ENCODE measurements at places on chromosomes 6 and 20. TPM values are rescaled to one million over a fixed set of nuclear protein-coding genes. Genes with fewer than 3 reads are reported as not detected.

The FILIP1 gene
- polyA plus RNA-seq, result 0.03 TPM

The GRM1 gene
- 0.05 TPM for polyA plus RNA-seq

The PHACTR1 gene
- 0.12 TPM for polyA plus RNA-seq

- DNase-seq, result no peak
Measured at GRCh38 chr20:44495802-44496481, 20.3 kb downstream of the TTPAL start.

- DNase-seq, result no peak
Measured at GRCh38 chr6:116595247-116595646, 21.0 kb upstream of the RSPH4A start.

- no peak for DNase-seq
Measured at GRCh38 chr6:15320693-15321092, 74.8 kb downstream of the JARID2 start.

- DNase-seq, result no peak
Measured at GRCh38 chr20:32236048-32236533, 28.4 kb downstream of the POFUT1 start.

All from SK-N-SH (cell line).